ENCODE measurements at places on chromosomes 1 and 21.

- DNase-seq: peak; percentile 22
Observed at GRCh38 chr1:202834771-202835547, 24.2 kb downstream of the PCAT6 start.

- no peak for DNase-seq
Observed at GRCh38 chr1:244839656-244840055, 4.2 kb downstream of the COX20 start.

DNA sequence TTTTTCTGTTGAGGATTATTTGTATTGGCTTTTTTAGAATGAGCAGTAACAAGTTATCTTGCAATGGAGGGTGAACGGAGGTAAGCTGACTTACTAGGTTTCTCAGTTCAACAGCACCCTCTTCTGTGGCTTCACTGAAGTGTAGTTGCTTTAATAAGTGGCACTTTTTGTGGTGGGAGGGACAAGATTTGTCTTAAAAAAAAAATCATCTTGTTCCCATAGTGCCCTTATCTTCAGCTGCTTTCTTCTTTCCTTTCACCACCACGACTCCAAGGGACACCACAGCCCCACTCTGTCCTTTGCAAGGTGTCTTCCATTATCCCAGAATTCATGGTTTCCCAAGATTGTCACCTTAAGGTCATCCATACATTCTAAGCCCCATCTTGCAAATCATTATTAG is 92.9 kb downstream of the PIGK start:
- peak; percentile 31 for DNase-seq

GRCh38 chr1:202086579-202087350 is 36.0 kb upstream of the GPR37L1 start:
- DNase-seq: no peak

DNA sequence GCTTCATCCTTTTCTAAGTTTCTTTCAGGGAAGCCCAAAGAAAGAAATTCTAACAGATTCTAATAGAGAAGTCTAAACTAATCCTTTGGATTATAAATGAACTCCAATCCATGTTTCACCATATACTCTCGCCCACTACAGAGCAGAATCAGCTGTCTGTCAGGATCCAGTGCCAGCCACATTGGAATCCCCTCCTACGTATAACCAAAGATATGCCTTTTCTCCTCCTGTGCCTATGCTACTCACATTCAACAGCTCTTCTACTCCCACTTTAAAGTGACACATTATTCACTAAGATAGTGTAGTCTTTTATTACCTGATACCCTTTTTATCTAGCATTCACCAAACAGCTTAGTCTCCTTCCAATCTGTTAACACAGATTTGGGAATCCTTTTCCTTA is 3.1 kb downstream of the ETV3 start:
- DNase-seq: no peak

DNA sequence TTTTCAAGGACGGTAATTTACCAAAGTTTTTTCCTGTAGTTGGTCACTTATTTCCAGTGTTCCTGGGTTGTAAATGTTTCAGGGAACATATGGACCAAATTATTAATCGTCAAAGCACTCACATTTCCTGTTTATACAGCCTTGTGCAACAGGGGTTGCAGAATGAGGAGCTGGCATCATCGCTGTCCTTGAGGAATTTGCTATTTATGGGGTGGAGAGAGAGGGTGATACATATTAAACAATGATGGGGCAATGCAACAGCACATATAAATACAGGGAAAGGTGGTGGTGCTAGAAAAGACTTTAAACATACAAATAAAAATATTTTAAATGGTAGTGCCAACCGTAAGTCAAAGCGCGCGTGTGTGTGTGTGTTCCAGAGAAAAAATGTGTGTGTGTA is 369.8 kb downstream of the NPHP4 start:
- no peak for DNase-seq

DNA sequence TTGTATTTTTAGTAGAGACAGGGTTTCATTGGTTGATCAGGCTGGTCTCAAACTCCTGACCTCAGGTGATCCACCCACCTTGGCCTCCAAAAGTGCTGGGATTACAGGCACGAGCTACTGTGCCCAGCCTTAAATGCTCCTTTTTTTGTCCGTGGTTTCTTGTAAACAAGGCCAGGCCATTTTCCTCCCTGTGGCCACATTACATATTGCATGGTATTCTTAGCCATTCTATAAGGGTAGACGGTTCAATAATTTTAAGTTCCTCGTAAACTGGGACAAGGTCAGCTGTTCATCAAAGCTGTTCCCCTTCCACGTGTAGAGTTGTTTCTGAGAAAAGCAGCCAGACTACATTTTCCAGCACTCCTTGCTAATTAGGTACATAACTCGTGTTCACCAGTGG is 10.3 kb upstream of the LUZP1 start:
- DNase-seq: no peak

DNA sequence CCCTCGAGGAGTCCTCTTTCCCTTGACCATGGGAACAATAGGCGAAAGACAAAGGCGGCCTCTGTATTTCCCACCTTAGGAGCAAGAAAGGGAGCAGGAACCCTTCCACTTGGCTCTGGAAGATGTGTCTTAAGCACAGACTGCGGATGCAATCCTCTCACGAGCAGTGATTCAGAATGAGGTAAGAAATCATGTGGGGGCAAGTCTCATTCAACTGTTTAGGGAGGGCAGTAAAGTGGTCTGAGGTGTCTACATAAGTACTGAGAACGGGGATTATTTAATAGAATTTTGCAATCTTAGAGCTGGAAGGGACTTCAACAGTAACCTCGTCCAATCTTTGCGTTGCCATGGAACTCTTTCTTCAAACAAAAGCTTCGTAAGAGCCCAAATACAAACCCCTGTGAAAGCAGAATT is 1.6 kb upstream of the DYRK3 start:
- no peak for DNase-seq

DNA sequence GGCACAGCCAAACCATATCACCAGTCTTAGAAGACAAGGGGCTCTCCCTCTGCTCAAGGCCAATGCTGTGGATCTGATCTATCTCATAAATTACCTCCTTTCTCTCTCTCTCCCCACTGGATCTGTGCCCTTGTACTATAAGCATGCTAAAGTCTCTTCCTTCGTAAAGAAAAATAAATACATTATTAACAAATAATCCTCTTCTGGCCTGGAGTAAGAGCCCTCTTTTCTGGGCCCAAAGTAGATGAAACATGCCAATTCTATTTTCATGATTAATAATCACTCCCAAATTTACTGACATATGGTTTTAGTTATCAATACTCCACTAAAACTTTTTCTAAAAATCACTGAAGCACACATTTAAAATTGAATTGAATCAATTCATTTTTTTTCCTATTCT is 889.7 kb downstream of the ADGRL2 start:
- DNase-seq: no peak

DNA sequence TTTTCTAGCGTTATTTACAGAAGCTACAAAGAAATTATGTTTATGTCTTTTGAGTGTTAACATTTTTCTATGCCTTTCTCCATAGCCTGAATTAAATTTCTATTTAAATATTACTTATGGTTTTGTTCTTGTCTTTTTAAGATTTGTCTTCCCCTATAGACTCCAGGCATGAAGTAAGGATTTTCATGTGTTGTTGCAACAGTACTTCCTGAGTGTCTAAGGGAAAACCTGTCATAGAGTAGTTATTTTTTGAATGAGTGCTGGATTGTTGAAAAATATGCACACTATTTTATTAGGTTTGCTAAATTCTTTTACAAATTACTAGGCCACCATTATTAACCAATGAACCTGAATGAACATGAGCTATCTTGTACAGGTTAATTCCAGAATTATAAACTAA is 27.1 kb downstream of the SAMSN1 start:
- no peak for DNase-seq

DNA sequence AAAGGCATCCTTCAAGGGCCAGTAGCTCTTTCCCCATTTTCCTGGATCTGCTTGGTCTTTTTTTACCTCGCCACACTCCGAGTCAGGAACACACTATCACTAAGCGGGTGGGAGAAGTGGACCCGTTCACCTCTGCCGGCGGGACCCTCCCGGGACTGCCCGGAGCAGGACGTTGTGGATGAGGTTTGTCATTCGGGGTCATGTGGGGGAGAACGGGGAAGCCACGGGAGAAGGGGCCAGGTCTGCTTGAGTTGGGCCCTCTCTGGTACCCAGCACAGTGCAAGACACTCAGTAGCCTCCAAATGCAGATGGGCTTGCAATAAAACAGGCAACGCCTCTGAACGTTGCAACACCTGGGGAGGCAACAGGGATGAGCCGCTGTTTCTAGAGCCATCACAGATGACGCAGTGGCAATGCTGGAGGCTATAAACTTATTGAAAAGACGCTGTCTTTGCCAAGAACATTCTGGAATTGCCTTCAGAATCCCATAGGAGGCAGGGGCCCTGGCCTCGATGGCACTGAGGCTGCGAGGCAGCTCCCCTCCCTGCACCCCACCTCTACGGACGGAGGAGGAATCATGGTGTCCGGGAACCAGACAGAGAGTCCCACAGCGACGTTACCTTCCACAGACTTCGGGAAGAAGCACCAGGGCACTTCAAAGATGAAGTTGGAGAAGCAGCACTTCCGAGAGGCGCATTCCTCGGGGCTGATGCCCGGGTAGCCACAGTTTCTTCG is 3.8 kb downstream of the TFF2 start:
- no peak for DNase-seq

GRCh38 chr21:46001821-46002681 is 20.5 kb downstream of the COL6A1 start:
- DNase-seq: no peak

DNA sequence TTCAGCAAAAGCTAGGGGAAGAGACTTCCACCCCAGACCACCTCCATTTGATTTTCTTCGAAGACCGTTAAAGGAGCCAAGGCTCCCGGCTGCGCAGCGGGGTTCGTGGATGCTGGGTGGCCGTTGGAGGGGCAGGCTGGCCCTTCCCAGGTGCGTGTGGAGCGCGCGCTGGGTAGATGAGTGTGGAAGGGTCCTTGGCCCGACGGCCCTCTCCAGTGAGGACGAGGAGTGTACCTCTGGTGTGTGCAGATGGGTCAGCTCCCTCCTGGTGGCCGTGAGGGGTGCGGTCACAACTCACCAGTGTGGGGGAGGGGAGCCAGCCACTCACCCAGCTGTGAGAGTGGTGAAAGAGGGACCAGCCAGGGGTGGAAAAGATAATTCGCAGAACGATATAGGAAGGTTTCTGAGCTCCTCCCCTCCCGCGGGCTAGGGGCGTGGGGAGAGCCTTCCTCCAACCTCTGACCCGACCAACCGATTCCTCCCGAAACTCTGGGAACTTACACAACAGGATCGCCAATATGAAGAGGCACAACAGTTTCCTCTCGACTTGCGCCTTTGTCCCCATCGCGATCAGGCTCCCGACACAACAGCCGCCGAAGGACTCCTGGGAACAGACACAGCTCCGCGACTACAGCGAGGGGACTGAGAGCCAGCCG is at the start of gene F11R:
F11R (minus strand) TSS at position 644 of the 656 bp plus-strand sequence; CDS start at position 565, 79 bp downstream.
- no peak for DNase-seq

DNA sequence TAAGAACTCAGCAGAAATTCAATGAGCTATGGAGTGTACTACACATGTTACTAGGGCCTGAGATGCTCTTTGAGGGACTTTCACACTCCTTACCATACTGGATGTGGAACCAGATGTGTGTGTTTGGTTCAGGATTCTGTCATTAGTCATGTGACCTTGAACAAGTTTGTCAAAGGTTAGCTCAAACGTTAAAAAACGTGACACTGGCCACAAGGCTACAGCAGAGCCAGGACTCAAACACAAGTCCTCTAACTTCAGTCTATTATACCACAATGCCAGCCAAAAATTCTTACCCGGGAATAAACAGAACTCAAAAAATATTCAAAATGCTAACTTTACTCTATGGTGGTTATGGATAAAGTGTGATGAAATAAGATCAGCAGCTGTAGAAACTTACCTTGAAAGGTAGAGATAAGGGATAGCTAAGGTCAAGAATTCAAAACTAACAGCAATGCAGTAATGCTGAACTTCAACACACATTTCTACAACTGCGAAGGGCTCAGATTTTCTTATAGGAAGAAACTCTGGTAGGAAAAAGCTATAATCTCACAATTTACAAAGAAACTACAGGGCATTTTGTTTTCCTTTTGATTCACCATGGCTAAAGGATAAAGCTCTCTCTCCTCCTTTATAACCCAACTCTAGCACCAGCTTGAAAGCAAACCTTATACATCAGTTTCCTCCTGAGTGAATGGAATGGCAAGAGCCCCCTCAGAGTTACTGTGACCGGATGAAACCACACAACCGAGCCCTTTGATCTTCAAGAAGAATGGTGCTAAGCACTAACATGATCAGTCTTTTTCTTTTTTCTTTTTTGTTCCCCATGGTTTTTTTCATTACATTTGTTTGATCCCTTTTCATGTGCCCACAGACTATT is 233.9 kb downstream of the SLC45A1 start:
- DNase-seq: no peak

- DNase-seq: no peak
Observed at GRCh38 chr1:230891413-230891812, 23.1 kb upstream of the C1orf198 start.
